ENCODE measurements at places on chromosomes 3 and 15.

GRCh38 chr3:129101370-129102138 lies 20.1 kb downstream of the RAB43 start:
- DNase-seq = no peak

GRCh38 chr15:33671456-33671855 lies 296.8 kb upstream of the CHRM5 start:
- DNase-seq = no peak

DNA sequence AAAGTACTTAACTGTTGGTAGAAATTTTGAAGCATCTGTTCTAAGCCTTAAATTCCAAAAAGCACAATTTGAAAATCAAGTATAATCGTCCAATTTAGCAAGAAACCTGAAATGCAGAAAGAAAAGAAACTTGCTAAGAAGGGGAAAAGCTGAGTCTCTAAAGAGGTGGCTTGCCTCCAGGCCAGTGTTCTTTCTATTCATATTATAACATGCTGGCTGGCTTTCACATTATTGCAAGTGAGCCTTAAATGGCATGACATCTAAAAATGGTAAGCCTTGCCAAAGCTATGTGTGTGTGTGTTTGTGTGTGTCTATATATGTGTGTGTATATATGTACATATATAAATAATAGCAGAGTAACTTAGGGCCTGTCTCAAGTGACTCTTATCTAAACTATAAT lies 89.5 kb downstream of the FGF12 start:
- no peak for DNase-seq

DNA sequence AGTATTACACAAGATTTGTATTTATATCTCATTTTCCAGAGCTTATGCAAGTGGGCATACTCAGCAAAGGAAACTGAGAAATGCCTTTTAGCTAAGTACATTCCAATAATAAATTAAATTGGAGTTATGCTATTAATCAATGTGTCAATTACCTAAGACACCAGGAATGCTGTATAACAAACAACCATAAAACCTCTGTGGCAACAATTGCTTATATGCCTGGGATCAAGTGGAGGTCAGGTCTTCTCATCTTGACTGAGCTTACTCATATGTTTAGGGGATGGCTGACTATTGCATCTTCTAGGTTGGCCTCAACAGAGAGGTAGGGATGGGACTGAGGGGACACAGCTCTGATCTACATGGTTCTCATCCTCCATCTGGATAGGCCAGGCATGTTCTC lies 30.7 kb downstream of the CD200R1L start:
- no peak for DNase-seq

- DNase-seq = no peak
These were observed 259.2 kb upstream of the CCDC54 start for GRCh38 chr3:107117922-107118536.

GRCh38 chr3:13009132-13009945 lies 63.9 kb downstream of the IQSEC1 start:
- no peak for DNase-seq

- no peak for DNase-seq
These were observed 200.7 kb downstream of the MBNL1 start for GRCh38 chr3:152469248-152470025.

GRCh38 chr3:190701096-190701532 lies 161.4 kb downstream of the GMNC start:
- DNase-seq = no peak

- DNase-seq = no peak
These were observed 17.9 kb downstream of the NR2F2 start for GRCh38 chr15:96348112-96349027.

GRCh38 chr3:21893242-21893641 lies 142.2 kb upstream of the ZNF385D start:
- DNase-seq = no peak

DNA sequence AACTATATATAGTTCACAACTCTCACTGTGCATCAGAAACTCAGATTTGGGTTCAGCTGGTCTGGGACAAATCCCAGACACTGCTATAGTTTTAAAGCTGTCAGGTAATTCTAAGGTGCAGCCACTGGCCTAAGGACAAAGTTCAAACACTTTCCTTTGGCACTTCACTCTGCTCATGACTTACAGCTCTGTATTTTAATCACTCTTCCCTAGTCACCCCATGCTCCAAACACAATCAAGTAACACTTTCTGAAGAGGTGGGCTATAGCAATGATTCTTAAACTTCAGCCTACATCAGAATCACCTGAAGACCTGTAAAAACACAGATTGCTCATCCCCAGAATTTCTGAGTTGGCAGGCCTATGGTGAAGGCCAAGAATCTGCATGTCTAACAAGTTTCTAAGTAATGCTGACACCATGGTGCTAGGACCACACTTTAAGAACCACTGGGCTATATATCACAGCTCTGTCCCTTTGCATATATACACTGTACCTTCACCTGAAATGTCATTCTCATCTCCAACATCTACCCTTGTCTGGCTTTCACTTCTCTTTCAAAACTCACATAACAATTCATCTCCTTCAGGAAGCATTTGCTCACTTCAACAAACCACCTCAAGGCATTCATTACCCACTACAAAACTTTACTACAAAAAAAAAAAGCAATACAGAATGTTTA lies 21.4 kb downstream of the STAG1 start:
- no peak for DNase-seq

- DNase-seq = no peak
These were observed 29.3 kb downstream of the CEP152 start for GRCh38 chr15:48781481-48782081.

GRCh38 chr3:40608091-40608490 lies 83.3 kb downstream of the ZNF621 start:
- DNase-seq = no peak

DNA sequence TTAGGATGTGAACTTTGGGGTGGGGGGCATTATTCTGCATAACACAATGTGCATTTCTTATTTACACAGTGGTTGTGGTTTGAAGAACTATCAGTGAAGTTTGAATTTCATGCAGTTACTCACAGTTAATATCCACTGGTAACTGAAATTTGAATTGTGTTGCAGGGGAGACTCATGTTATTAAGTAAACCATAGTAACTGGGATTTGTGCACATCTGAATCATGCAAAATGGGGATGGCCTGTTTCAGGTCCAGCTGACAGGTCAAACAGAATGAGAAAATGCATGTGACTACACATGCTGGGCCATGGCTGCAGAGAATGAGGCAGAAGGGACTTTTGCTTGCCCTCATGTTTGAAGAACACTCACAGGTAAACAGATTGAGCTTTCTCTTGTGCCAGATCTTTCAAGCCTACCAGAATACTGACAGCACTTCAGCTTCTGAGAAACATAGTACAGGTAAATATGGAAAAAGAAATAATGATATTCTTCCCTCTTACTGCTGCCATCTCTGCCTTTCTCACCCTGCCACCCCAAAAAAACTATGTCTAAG lies 115.0 kb downstream of the POLQ start:
- DNase-seq = no peak

- no peak for DNase-seq
These were observed 822.0 kb downstream of the CADM2 start for GRCh38 chr3:85780806-85781205.

DNA sequence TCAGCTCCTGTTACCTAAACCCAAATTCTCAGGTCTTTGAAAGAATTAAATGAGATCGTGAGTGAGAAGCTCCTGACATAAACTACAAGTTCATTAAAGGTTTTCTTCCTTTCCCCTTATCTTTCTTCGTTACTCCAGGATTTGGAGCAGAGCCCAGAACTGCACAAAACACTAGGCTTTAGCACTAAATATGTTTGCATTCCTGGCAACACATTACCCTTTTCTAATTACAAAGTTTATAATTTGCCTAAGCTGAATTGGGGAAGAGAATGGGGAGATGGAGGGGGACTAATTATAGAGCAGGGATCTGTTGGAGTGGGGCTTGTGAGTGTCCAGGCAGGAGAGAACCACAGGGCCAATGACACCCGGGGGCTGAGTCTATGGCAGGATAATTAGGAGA lies 109.7 kb downstream of the SV2B start:
- no peak for DNase-seq

DNA sequence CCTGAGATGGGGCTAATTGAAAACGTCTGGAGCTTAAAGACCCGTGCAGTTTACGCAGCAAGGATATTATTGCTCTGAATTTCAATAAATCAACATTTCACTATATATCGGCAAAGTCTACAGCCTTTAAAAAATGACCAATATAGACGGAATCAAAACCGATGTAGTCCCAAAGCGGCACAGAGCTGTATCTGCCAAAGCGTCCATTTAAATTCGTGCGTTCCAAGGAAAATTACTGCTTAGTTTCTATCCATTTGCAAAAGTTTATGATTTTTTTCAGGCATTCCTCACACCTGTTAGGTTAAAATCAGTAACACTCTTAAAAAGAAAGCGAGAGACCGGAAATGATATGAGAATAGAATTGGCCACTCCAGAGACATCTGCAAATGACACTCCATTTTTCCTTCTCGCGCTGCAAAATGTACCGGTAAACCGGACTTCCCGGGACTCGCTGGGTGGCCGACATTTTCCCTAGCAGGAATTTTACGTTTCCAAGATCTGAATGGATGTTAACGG lies 777 bp upstream of the EIF4A2 start:
- no peak for DNase-seq

- DNase-seq = no peak
These were observed 6.9 kb downstream of the INAFM2 start for GRCh38 chr15:40330368-40330836.

DNA sequence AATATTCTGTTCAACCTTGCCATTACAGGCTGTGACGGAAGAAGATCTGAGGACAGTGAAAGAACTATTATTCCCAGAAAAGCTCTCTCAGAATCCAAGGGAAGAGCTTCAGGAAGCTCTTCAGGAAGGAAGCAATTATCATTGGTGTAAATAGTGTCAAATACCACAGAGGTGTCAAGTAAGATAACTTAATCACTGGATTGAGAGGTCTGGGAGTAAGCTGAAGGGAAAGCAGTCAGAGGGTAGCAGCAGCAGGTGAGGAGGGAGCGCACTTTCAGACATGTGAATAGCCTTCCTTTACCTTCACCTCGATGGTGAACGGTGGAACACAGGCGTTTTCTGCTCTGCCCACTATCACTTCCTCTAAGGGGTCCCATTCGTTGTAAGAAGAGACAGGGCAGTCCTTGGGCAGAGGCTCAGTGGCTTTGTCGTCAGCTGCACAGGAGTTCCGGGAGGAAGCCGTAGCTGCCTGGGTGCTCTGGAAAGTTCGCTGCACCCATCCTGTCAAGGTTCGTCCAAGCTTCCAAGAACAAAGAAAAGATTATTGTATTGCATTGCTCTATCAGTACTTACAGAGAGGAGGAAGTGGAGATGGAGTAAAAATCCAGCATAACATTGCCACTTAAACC lies 1.9 kb downstream of the GATM start:
- no peak for DNase-seq

DNA sequence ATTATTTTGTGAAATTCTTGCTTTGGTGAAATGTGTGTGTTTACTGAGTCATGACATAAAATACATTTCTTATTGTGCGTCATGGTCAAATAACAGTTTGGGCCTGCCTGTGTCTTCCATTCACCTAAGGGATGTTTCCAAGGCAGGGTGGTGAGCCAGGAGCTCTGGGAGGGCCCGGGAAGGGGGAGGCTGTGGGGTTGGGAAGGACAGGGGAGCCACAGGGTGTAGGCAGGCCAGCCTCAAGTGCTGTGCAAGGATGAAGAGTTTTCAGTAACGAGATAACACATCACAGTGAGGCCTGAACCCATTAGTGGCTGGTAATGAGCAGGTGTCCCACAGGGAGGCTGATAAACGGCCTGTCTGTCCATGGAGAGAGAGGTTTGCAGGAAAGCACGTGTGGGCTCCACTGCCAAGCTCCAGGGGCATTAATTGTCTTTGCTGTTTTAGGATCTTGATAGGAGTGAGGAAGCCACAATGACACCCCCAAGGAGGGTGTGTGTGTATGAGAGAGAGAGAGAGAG lies 35.6 kb upstream of the SEC13 start:
- no peak for DNase-seq

All from activated CD4-positive, alpha-beta T cell treated with anti-CD3 and anti-CD28 coated beads, Interleukin-2, amount 50 U/mL, for 1 hour (primary cell).